ENCODE measurements at places on chromosomes 3 and 15. TPM values are rescaled to one million over a fixed set of nuclear protein-coding genes. Genes with fewer than 3 reads are reported as not detected.

LSMEM2 gene
- not detected for total RNA-seq

ZNF80 gene
- not detected for total RNA-seq

PLSCR5 gene
- not detected for total RNA-seq

MYO5A gene
- 18.8 TPM for total RNA-seq

CADPS gene
- total RNA-seq = 0.08 TPM

TMEM212 gene
- not detected for total RNA-seq

SELENOT gene
- 68.7 TPM for total RNA-seq

MRPL47 gene
- total RNA-seq = 23.6 TPM

FBXL2 gene
- total RNA-seq = 1.7 TPM

TRPM1 gene
- not detected for total RNA-seq

RNF111 gene
- total RNA-seq = 21.0 TPM

SPESP1 gene
- 0.52 TPM for total RNA-seq

DOCK3 gene
- total RNA-seq = 0.84 TPM

AEN gene
- total RNA-seq = 15.8 TPM

ITPKA gene
- total RNA-seq = 0.16 TPM

MUC20 gene
- total RNA-seq = 34.9 TPM

LRRC34 gene
- 0.24 TPM for total RNA-seq

GHSR gene
- total RNA-seq = not detected

WDR49 gene
- total RNA-seq = 0.16 TPM

PATL2 gene
- total RNA-seq = 1.2 TPM

DNAH1 gene
- 1.6 TPM for total RNA-seq

SLC24A5 gene
- total RNA-seq = not detected

LRIG1 gene
- 10.9 TPM for total RNA-seq

GMNC gene
- not detected for total RNA-seq

CLSTN2 gene
- 1.5 TPM for total RNA-seq

POC1A gene
- total RNA-seq = 8.4 TPM

ARMC8 gene
- total RNA-seq = 23.1 TPM

ARHGEF3 gene
- 30.2 TPM for total RNA-seq

PARP14 gene
- 15.9 TPM for total RNA-seq

BUB1B gene
- 15.3 TPM for total RNA-seq

GPR149 gene
- total RNA-seq = not detected

ABI3BP gene
- total RNA-seq = 7.1 TPM

GOLGA6L10 gene
- 3.9 TPM for total RNA-seq

CHDH gene
- total RNA-seq = 1.6 TPM

KBTBD12 gene
- total RNA-seq = not detected

Data from esophagus mucosa (tissue), 1 donor.